ENCODE measurements at places on chromosomes 7 and 10.

GRCh38 chr7:122521767-122522166, 177.2 kb downstream of the RNF133 start:
- no peak for DNase-seq

- no peak for DNase-seq
Observed at GRCh38 chr7:24902276-24902675, 77.7 kb downstream of the OSBPL3 start.

DNA sequence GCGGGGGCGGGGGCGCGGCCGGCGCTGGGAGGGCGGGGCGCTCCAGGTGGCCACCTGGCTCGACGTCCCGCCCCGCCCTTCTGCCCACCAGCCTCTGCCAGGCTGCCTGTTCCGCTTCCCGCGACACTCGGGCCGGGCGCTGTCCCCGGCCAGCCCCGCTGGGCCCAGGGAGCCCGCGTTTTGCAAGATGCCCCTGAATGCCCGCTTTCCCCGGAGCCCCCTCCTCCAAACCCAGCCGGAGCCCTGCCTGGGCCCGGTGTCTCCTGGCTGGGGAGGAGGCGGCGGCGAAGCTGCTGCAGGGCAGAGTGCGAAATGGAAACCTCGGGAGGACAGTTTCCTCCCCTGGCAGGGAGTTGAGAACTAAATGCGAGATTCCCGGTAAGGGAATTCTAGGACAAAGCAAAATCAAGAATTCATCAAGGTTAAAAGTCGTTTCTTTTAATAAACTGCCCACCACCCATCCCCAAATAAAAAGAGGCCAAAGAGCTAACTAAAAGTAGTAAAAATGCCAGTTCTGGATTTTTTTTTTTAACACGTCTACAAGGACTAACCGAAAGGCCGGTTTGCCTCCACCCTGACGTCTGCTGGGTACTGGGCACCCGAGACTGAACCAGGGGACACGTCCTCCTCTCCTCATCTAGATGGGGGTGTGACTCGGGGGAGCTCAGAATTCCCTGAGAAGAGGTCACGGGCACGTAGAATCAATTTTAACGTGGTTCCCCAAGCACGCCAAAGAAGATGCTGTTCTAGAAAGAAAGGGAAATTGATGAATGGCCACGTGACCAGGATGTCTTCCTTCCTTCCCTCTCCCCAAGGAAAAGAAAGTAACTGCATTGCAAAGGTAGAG, 200.4 kb upstream of the NFE2L3 start:
- no peak for DNase-seq

GRCh38 chr7:84970670-84971069, 216.2 kb downstream of the SEMA3D start:
- no peak for DNase-seq

DNA sequence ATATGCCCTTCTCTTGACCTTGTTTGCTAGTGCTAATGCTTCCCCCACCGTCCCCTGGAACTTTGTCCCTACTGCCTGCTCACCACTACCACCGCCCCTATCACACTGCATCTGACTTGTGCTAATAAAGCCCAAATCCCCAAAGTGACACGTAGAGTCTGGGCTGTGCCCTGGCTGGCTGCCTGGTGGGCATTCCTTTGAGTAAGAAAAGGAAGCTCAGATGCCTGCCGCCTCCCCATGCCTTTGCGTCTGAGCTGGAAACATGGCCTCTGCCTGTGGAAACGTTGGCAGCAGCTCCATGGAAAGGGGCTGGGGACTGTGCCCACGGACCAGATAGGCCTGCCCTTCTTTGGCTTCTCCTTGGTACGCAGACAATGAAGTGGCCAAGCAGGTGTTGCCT, 138.3 kb downstream of the CYP26A1 start:
- DNase-seq: no peak

DNA sequence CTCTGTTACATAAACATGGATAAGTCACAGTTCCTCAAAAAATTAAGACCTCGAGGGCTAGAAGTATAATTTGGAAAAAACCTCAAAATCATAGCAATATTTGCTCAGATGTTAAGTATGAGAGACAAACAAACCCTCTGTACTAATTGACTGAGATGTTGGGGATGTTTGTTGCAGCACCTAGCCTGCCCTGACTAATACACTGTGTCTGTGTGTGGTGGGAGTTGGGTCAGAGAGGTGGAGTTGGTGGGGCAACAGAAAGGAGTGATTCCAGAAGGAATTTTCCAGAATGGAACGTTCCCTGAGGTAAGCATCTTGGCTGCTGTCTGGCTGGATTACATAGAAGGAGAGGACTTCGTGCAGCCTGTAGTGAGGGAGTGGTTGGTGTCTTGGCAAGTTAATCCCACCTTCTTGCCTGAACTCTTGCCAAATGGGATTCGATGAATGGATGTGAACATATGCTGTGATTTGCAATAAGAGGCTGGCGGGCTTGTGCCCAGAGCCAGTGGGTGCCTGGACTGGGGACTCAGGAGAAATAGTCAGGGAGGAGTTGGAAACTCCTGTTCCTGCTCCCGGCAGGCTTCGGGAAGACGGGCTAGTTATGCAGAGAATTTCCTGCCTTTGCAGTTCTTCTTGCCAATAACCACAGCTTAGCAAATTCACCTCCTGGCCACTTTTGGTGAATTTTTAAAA, 9.3 kb upstream of the FAM180A start:
- no peak for DNase-seq

DNA sequence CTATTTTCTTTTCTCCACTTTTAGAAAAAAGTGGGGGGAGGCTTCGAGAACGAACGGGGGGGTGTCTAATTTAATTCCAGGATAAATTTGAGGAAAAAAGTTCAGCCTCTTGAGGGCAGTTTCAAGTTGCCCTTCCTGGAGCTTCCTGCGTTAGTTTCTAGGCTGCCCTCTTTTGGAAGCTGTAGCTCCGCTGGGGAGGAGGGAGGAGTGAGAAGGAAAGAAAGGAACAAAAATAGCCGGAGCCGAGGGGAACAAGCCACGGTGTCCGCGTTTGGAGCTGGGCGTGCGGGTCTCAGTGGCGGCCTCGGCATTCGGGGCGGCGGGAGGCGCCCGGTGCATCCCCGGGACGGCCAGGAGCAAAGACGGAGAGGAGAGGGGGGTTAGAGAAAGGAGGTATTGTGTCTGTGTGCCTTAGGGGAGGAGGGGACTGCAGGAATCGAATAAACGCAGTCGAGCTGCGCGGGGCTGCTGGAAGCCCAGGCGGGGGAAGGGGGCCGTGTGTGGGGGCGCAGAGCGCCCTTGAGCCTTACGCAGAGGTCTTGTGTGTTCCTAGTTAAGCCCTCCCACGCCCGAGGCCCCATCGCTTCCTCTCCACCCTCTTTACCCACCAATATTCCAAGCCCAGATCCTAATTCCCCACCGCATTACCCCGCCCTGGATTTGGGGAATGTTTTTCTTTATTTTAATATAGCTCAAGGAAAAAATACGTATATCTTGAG, 2.0 kb upstream of the TNRC18 start:
- DNase-seq: no peak

- DNase-seq: no peak
Observed at GRCh38 chr7:6157685-6158423, 114.6 kb downstream of the CYTH3 start.

GRCh38 chr7:33738260-33738935, 166.9 kb upstream of the BMPER start:
- no peak for DNase-seq

GRCh38 chr7:137304624-137305235, 38.8 kb downstream of the PTN start:
- DNase-seq: no peak

GRCh38 chr10:16742165-16742960, 74.9 kb downstream of the RSU1 start:
- no peak for DNase-seq

- no peak for DNase-seq
Observed at GRCh38 chr10:94075506-94075905, 81.8 kb downstream of the PLCE1 start.

DNA sequence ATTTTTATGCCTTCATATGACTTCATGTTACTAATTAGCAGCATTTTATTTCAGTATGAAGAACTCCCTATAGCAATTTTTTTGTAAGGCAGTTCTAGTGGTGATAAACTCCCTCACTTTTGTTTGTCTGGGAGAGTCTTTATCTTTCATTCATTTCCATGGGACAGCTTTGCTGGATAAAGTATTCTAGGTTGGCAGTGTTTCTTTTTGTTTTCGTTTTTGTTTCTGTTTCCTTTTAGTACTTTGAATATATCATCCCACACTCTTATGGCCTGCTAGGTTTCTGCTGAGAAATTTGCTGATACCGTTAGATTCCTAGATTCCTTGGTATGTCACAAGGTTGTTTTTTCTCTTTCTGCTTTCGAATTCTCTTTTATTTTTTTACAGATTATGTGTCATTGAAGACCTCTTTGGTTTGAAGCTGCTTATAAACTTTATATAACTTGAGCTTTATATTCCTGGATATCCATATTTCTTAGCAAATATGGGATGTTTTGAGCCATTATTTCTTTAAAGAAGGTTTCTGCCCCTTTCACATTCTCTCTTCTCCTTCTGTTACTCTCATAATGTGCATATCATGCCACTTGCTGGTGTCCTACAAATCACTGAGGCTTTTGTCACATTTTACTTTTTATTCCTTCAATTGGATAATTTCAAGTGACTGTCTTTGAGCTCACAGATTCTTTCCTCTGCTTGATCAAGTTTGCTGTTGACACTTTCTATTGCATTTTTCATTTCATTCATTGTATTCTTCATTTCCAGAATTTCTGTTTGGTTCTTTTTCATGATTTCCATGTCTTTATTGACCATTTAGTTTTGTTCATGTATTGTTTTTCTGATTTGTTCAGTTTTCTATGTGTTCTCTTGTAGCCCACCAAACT, 28.9 kb upstream of the AHR start:
- DNase-seq: no peak

DNA sequence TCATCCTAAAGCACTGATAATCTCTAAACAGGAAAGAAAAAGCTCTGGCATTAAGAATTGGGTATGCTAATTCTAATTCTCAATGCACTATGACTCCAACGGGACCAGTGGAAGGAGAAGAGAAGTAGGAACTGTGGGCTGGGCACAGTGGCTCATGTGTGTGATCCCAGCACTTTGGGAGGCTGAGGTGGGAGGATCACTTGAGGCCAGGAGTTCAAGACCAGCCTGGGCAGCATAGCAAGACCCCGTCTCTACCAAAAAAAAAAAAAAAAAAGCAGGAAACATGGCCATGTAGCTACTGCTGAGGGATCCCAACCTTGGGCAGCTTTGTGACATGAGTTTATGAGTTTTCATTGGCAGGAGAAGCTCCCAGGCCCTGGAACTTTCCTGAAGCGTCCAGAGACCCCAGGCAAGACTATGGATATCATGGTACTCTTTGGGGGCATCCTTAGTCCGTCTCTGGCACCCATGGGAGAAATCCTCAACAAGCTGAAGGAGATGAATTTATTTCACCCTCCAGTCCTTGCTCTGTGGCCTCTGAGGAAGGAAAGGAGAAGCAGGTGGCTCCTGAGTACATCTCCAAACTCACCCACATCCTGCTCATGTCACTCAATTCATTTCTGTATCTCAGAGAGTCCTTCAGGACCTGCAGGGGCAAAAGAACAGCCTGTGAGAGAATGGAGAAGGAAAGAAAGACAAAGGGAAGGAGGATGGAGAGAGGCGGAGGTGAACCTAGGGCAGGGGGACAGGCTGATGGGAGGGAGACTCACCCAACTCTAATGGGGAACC, 99.5 kb downstream of the SPDYE5 start:
- DNase-seq: no peak

Measured in central memory CD8-positive, alpha-beta T cell (primary cell).